Astrocyte of the hippocampus (primary cell): ENCODE measurements at places on chromosomes 2 and 18.
A peak's percentile ranks its signal among the peaks of the same experiment; 100 is the strongest.

DNA sequence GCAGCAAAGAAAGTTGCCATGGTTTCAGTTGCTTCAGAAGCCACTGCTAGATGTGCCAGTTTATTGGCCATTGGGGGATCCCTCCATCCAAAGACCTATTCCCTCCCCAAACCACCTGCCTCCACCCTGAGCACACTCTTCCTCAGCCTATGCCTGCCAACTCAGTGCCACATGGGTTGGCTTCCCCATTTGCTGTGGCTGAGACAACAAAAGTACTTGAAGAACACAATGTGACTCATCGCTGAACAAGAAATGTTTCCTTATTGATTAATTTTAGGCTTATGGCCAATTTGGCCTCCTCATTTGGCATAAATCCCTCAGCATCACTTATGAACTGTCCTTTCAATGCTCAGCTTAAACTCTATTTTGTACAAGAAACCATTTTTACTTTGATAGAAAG, 215.9 kb downstream of the TMEM247 start:
- no peak for DNase-seq

GRCh38 chr2:86783615-86784339, 6.9 kb downstream of the CD8A start:
- no peak for DNase-seq

DNA sequence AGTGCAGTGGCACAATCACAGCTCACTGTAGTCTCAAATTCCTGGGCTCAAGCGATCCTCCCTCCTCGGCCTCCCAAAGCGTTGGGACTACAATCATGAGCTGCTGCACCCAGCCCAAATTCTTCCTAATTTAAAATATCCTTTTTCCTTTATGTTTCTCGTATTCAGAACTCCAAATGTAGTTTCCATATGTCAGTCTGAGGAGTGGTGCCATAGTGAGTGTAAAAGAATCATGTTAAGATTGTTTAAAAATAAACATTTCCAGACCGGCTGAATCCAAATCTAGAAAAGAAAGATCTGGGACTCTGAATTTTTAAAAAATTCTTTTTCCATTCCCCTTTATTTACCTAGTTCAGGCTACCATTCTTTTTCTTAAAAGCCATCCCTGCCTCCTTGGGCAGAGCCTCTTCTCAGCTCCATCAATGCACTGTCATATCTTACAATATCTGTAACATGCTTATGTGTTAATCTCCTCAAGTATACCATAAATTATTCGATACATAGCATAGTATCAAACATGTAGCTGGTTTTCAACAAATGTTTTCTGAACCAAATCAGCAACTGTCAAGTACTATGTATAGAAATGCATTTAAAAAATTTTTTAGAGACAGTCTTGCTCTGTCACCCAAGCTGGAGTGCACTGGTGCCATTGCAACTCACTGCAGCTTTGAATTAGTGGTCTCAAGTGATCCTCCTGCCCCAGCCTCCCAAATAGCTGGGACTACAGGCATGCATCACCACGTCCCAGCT, 31.3 kb downstream of the PTPN2 start:
- DNase-seq = no peak

GRCh38 chr2:205692104-205692503, 9.8 kb downstream of the NRP2 start:
- DNase-seq = peak; percentile 72

DNA sequence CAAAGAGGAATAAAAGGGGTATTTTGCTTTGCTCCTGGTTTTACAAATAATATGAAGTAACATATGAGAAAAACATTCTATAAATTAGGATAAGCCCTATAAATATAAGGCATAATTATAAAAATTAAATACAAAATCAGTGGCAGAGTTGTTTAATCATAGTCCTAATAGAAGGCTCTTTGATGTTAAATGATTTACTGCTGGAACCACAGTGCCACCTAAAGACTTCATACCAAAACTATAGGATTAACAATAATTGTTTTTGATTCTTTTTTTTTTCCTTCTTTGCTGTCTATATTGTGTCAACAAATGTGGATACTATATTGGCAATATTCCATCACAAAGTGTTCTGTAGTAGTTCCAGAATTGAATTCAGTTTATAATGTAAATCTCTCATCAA, 837.7 kb upstream of the SLC39A10 start:
- DNase-seq = no peak

- no peak for DNase-seq
These were observed 434.9 kb upstream of the LYPD1 start for GRCh38 chr2:133104871-133105270.

DNA sequence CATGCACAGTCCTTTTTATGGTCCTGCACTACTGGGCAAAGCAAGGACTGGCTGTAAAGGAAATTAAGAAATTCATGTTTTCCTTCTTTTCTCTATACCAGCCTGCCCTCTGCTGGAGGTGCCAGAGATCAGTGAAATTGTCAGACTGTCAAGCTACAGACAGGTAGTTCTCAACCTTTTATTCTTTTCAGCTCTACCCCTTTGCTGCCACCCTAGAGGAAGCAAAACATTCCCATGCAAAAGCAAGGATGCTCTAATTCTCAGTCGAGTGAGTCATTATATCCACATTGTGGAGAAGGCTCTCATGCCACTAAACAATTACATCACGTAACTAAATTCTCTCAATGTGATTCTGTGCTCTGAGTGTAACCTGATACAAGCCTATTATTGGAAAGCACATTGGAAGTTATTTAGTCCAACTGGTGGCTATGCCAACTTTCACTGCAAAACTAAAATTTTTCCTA, 25.0 kb upstream of the RAPGEF4 start:
- DNase-seq = peak; percentile 83

- peak; percentile 49 for DNase-seq
These were observed 40.9 kb upstream of the KDM3A start for GRCh38 chr2:86400321-86400720.
